NCI-H460 (cell line): ENCODE measurements at places on chromosomes 2 and 18.

- DNase-seq = no peak
Measured at GRCh38 chr2:184824597-184824996, 226.3 kb downstream of the ZNF804A start.

DNA sequence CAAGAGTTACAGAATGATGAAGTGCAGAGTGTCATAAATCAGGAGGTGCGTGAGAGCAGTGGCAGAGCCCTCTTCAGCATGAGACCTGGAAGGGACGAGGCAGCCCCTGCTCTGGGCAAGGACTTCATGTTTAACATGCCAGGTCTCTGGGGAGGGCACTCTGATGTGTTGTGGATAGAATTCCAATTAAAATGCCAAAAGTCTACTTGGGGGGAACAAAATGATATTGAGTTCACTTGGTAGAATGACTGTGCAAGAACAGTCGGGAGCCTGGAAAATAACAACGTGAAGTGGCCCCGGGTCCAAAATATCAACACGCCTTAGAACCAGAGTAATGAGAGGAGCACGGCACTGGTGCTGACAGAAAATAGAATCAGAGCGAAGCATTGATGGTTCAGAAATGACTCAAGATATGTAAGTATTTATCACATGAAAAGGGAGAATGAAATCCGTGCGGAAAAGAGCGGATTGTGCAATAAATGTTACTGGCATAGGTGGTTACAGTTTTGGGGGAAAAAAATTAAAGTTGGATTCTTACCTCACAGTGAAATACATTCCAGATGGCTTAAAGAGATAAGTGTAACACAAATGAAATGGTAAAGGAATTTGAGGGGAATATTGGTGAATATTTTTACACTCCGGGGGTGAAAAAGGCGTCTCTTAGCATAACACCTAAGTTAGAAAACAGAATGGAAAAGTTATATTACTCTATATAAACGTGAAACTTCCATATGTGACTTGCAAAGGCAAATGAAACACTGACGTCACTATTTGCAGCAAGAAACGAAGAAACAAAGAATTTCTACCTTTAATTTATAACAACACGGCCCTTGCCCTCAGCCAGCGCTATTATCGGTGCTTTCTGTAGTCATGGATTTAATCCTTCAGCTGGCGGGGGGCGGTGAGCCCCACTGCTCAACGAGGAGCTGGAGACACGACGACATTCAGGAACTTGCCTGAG, 159.4 kb upstream of the TWIST2 start:
- DNase-seq = no peak

DNA sequence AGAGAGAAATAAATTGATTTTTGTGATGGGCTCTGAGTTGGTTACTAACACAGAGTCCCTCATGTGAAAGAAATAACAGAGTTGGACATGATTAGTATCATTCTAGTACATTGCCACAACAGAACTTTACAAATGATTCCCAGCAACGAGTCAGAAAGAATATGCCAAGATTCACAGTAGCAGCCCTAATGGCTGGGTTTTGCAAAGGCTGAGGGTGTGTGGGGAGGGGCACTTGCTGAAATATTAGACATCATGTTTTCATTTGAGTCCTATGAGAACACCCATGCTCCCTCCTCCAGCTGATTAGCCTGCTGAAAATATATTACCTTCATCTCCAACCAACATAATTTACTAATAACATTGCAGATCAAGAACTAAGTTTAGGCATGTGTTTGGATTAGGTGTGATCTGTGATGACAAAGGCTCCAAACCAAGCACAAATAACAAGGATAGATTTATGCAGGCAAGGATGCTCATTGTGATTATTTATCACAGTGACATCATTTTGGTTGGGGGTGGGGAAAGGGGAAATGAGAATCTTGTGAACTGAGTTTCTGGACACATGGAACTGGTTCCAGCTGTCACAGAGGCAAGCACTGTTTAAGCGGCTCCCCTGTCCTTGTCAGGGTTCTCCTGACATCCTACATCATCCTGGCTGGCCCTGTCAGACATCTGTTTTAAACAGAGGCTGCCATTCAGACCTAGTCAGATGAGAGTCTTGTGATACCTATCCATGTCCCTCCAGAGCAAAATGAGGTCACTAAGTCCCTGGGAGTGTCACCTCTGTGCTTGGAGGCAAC, 205.8 kb upstream of the NCKAP5 start:
- no peak for DNase-seq

DNA sequence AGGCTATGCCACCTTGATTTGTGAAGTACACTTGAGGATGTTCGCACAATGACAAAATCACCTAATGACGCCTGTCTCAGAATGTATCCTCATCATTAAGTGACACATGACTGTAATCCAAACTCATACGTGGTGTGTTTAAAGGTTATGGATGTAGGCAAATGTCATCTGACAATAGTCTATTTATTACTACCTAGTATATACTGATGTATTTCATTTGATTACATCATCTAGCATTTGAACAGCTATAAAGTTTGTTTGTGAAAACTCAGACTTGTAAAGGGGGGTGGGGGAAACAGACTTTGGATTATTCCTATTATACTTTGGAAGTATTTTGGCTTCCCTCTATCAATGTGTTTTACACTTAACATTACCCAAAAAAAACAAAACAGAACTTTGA, 129.9 kb downstream of the TANC1 start:
- DNase-seq = peak; percentile 85

DNA sequence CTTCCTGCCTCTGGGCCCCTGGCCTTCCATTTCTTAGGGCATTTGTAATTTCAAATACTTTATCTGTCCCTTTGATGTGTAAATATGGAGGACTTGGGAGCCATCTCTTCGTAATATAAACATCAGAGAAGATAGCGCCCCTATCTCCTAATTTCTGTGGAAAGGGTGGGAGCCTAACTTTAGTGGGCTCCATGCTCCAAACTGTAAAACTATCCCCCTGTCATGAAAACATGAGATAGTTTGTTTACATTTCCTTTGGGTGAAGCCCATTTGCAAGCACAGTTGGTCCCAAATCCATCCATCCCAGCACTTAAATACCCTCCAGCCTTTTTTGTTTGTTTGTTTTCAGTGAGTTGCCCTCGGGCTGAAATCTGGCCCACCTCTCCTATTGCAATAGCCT, 782.6 kb upstream of the FSHR start:
- no peak for DNase-seq
